Globus pallidus (tissue), 1 donor: ENCODE measurements at places on chromosomes 3 and 15.
A peak's percentile ranks its signal among the peaks of the same experiment; 100 is the strongest.

DNA sequence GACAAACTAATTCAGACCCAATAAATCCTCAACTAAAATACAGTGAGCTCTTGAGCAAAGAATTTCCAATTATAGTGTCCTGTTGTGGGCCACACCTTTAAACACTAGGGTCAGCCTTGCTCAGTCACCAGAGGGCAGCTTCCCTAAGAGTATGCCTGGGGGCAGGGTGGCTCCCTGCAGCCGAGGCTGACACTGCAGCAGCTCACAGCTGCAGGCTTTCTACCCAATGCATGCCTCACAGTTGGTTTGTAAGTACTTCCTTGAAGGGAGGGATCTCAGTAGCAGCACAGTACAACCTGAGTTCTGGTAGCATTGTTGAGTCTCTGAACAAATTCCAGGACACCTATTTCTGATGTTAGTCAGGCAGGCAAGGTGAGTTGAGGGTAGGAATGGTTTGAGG lies 335.6 kb downstream of the TUSC7 start:
- DNase-seq = no peak

DNA sequence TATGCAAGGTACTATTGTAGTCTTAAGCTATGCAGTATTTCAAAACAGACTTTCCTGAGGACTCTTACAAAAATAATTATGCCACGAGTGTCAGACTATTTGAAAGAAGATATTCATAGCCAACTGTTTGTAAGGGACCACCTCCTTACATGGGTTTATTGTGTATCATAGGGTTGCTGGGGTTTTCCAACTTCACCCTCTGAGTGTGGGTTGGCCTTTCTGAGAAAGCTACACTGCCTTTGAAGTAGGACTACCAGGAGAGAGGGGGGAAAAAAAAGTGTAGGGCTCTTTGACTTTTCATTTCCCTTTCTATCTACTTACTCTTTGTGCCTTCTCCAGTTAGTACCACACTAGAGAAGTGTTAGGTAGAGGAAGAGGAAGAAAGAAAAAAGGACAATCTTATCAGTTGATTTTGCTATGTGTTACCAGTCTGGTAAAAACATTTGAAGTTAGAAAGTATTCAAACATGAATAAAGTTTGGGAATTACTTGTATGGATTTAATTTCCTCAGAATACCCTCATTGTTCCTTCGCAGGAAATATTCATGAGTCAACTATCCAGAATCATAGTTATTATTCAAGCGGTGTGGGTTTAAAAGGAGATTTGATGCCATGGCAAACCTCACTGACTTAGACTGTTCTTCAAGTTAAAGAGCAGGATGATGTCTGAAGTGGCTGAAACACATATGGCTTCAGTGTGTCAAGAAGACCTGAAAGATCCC lies 329.3 kb upstream of the THBS1 start:
- no peak for DNase-seq

GRCh38 chr3:70822669-70823068 lies 510.2 kb upstream of the MDFIC2 start:
- no peak for DNase-seq

DNA sequence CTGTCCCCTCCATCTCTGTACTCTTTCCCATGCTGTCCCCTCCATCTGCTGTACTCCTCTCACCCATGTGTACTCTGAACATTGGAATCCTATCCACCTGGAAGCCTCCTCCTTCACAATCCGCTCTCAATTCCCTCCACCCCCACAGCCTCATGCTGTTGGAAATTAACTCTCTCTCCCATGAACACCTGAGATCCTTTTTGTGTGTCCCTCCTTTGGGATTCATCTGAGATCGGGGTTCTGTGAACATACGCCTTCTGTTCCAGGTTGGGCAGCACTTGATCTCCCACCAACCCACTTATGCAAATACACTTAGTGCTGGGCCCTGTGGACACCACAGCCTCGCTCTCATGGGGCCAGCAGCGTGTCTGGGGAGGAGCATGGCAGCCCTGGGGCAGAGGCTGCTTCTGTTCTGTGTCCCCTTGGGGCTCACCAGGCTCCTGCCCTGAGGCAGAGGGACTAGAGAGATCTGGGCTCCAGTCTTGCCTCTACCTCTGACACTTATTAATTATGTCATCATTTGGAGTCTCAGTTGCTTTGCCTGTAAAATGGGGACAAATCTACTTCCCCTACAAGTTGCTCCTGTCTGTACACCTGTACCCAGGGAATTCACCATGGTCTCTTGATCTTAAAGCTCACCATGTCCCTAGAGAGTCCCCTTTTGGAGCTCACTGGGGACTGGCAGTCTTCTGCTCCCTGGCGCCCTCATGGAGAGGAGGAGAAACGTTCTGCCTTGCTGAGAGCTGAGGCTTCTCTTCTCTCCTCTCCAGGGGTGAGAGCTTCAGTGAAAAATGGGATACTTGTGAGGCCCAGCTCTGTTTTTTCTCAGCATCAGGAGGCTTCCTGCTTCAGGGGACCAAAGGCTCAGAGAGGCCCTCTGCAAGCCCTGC lies 42.7 kb downstream of the ITGA11 start:
- no peak for DNase-seq

DNA sequence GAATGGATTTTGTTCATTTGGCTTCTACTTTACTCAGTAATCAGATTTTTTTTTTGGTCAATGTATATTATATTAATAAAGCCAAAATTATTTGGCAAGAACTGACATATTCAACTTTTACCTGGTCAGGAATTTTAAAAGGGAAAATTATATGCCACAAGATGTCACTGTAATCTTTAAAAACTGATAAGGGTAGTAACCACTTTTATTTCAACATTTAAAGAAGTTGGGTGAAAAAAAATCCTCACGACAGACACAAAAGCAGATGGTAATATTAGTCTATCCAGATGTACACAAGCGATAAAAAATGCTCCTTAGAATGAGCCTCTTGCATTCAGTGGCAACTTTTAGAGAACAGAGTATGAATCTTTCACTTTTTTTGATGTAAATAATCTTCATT lies 101.9 kb downstream of the SERPINI1 start:
- no peak for DNase-seq

- DNase-seq = peak; percentile 65
These were observed 18.9 kb downstream of the CX3CR1 start for GRCh38 chr3:39260957-39261356.

GRCh38 chr3:141625506-141625905 lies 112.6 kb upstream of the RNF7 start:
- no peak for DNase-seq

DNA sequence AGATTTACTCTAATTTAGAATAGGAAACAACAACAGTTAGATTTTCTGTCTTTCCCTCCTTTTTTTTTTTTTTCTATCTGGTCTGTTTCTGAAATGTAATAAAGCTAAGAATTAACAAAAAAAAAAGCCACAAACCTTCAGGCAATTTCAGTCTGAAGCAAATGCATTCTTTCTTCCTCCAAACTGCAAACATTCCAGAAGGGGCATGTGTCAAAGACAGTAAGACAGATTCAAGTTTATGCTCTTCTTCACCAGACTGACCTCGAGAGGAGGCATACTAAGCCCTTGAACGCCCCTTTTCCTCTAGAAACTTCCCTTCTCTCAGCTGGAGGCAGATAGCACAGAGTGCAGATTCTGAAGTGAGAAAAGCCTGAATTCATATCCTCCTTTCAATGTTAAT lies 654.6 kb upstream of the LMCD1 start:
- no peak for DNase-seq

GRCh38 chr15:40160021-40160420 lies 848 bp upstream of the BUB1B start:
- no peak for DNase-seq

- no peak for DNase-seq
These were observed 43.8 kb downstream of the SLC2A2 start for GRCh38 chr3:170982733-170983132.

DNA sequence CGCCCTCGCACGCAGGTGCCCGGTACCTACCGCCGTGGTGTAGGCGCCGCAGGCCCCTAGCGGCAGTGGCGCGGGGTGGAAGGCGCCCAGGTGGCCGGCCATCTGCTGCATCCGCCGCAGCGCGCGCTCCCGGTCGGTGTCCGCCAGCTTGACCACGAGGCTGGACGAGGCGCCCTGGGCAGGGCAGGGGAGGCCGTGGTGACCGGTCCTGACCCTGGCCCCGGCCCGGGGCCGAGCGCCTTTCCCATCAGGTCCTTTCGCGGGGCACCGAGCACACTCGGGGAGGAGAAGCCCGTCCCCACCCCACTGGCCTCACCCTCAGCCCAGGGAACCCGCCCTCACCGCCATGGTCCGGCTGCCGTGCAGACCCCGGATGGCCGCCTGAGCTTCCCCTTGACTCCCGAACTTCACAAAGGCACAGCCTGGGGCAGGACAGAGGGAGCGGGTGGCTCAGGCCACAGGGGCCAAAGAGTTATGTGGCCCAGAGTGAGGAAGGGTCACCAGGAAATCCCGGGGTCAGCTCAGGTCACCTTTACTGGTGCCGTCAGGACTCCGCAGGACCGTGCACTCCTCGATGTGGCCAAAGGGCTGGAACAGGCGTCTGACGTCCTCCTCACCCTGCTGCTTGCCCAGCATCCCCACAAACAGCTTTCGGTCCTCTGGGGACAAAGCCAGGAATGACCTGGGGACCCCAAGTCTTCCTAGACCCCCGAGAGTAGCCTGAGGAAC lies 17.4 kb upstream of the PARP6 start:
- DNase-seq = no peak

DNA sequence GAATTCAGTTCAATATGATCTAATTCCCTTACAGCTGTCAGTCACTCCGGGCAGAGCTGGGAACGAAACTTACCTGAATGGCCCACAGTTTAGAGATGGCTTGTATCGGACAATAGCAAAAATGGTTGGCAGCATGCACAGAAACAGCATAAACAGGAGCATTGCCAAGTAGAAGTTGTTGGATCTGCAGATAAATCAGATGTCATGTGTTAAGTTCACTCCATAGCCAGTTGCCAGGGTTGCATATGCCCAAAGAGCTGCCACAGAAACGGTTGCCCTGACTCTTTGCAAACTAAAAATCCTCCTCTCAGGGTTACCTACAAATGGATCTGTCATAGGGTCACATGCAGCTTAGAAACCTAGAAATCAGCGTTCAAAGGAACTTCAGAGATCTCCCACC lies 15.4 kb upstream of the STARD5 start:
- DNase-seq = no peak

DNA sequence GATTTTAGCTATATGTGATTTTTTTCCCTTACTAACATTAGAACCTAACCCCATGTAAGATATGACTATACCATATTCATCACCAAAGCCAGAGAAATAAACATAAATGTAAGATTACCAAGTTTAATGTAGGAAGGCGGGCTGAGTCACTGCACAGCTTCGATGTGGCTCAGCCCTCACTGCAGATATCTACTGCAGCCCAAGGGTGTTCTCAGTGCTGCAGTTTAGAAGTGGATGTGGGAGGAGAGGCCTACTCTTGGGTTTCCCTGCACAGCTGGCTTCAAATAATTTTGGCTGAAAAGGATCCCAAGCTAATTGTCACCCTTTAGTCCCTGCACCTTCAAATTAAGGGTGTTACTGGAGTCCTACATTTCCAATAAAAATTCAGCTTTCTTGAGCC lies 9.3 kb downstream of the ARPP19 start:
- no peak for DNase-seq

DNA sequence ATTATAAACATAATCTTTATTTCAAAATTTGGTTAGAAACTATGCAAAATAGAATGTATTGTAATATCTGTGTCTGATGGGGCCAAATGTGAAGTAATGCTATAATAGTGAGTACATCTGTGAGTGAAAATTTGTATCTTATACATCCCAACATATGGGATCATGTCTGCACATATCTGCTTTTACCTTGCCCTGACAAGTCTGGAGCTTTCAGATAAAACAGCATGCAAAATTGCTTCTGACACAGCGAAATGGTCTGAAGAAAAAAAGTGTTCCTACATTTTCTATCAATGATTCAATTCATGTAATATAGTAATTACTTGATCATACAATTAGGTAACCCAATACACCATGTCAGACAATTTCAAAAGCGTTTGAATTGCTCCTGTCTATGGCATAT lies 58.1 kb upstream of the P3H2 start:
- no peak for DNase-seq

DNA sequence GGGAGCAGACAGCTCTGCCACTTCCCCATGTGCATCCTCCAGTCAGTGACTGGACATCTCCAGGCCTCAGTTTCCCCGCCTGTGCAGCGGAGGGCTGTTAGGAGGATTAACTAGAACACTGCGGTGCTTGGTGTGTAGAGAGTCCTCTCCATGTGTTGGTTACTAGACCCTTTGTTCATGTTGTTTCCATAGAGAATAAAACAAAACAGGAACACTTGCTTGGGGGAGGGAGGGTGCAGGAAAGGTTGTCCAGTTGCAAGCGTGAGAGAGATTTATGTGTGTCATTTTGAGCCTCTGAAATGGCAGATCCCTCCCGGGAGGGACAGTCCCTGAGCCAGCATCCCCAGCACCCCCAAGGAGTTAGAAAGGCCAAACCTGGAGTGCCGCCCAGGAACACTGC lies 184.0 kb upstream of the LYSMD4 start:
- no peak for DNase-seq

DNA sequence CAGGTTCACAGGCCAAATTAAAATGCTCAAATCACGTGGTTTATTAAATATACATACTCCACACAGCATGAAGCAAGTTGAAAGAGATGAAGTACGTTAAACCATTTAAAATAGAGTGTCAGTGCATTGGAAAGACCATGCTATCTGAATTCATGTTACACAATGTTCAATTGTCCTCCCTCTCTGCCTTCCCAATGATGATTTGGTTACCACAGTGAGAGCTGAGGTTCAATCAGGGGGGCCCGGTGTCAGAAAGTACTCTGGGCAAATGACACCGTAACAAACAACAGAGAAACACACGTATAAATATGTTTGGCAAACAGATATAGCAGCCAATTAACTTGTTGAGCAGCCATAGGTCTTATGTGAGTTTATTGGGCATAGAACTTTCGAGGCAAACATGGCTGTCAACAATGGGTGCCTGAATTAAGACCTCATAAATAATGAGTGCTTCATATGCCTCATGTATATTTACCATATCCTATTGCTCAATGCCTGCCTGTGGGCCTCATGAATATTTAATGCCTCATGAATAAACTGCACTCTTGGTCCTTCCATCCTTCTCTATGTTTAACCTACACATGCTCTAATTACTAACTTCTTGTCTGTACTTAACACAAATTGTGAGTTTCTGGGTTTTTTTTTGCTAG lies 641.5 kb downstream of the PLOD2 start:
- no peak for DNase-seq

DNA sequence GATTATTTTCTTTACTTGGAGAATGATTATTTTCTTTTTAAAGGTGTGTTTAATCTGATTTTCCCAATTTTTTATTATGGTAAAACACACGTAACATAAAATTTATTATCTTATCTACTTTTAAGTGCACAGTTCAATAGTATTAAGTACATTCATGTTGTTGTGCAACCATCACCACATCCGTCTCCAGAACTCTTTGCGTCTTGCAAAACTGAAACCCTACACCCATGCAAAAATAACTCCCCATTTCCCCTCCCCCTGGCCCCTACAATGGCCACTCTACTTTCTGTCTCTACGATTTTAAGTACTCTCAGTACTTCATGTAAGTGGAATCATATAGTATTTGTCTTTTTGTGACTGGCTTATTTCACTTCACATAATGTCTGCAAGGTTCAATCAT lies 230.7 kb downstream of the SATB1 start:
- DNase-seq = no peak

DNA sequence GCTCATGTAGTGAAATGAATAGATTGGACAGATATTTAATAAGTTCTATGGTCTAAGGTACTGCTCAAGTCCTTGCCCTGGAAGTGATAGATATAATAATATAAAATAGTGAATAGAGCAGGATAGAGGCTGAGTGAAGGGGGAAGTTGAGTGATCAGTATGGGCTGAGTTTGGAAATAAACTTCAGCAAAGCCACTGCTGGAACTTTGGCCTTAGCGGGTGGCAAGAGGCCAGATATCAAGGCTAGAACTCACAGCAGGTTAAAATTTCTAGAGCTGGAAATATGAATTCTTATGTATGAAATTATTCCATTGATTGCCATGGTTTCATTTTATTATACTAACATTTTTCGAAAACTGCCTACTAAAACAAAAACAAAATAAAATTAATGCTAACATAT lies 267.6 kb upstream of the DPH6 start:
- no peak for DNase-seq
